Esophagus (tissue), 2 donors: ENCODE measurements at places on chromosomes 7 and 10. TPM values are rescaled to one million over a fixed set of nuclear protein-coding genes. Genes with fewer than 3 reads are reported as not detected.

Gene UTF1
- polyA plus RNA-seq, result not detected

Gene LBX1
- not detected for polyA plus RNA-seq

Gene CYP2W1
- polyA plus RNA-seq, result 1.5 TPM

Gene ZNF655
- 56.9 TPM for polyA plus RNA-seq

Gene SMO
- 10.8 TPM for polyA plus RNA-seq

Gene ASB4
- 0.01 TPM for polyA plus RNA-seq

Gene TBXAS1
- polyA plus RNA-seq, result 5.9 TPM

Gene ASAH2B
- 2.2 TPM for polyA plus RNA-seq

Gene SPDYE16
- 0.08 TPM for polyA plus RNA-seq

Gene TMEM184A
- polyA plus RNA-seq, result 187 TPM
